ENCODE measurements at places on chromosomes 6 and 20.
A peak's percentile ranks its signal among the peaks of the same experiment; 100 is the strongest.

- DNase-seq: no peak
Observed at GRCh38 chr6:99530627-99531026, 15.4 kb upstream of the USP45 start.

GRCh38 chr6:128206610-128207426, 306.0 kb upstream of the THEMIS start:
- no peak for DNase-seq

GRCh38 chr6:149862922-149863697, 1.0 kb downstream of the LRP11 start:
- DNase-seq: no peak

GRCh38 chr6:89251976-89252375, 34.8 kb upstream of the GABRR1 start:
- DNase-seq: no peak

DNA sequence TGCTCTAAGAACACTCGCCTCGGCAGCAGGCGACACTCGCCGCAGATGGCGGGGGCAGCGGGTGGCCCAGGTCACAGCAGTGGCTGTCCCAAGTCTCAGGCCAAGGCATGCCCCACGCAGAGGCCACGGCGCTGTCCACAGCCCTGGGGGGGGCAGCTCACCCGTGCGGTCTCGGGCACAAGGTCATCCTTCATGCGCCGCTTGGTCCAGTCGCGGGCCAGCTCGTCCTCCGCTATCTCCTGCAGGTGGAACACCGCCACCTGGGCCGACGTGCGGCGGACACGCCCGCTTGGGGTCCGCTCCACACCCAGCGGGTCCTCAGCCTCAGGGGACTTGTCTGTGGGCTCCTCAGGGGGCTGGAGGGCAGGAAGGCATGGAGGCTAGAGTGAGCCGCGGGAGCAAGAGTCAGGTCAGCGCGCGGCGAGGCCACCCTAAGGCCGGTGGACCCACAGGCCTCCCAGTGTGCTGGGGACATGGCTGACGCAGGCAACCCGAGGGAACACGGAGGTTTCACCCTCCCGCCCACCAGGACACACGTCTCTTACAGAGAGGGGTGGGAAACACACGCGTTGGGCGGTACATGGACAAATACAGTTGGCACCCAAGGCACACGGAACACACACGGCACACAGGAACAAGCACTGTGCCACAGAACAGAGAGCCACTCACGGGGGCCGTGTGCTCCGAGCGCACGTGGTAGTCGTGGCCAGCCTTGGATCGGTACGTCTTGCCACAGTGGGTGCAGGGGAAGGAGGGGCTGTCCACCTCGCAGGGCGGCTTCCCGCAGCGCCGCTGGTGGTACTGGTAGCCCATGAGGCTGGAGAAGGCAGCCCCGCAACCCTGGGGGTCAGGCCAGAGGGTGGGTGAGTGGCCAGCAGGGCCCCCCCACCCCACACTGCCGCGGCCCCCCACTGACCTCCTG, 6.5 kb upstream of the UCKL1 start:
- DNase-seq: no peak

GRCh38 chr6:43912598-43913371, 142.8 kb downstream of the VEGFA start:
- DNase-seq: no peak

- no peak for DNase-seq
Observed at GRCh38 chr6:142802124-142802523, 142.9 kb downstream of the HIVEP2 start.

DNA sequence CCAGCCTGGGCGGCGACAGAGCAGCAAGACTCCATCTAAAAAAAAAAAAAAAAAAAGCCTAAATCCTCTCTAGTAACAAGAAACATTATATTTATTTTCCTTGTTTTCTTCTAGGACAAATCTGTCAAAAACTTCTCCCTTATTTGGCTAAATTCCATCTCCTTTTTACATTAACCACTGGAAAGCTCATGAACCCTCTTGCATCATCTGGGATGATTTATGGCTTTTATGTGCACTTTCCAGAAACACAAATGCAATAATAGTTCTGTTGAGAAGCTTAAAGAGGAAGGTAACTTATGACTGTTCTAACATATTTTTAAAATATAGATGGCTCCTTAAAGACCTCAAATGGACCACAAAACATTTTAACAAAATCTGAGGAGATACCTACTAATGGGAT, 526.1 kb upstream of the SPTLC3 start:
- no peak for DNase-seq

DNA sequence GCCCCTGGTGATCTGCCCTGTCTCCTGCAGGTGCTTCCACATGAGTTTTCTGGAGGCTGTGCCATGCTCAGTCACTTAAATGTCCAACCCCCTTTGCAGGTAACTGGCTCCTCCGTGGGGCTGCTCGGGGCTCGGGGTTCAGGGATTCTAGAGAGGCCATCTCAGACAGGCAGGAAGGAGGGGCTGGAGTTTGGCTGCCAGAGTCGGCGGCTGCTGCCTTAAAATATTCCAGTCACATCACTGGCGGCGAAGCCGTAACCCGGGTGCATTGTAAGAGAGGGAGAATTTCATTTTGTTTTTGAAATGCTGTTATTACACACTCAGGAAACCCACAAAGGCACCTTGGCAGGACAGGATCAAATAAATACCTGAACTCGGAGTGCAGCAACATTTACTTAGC, 212.9 kb upstream of the PMEPA1 start:
- DNase-seq: no peak

DNA sequence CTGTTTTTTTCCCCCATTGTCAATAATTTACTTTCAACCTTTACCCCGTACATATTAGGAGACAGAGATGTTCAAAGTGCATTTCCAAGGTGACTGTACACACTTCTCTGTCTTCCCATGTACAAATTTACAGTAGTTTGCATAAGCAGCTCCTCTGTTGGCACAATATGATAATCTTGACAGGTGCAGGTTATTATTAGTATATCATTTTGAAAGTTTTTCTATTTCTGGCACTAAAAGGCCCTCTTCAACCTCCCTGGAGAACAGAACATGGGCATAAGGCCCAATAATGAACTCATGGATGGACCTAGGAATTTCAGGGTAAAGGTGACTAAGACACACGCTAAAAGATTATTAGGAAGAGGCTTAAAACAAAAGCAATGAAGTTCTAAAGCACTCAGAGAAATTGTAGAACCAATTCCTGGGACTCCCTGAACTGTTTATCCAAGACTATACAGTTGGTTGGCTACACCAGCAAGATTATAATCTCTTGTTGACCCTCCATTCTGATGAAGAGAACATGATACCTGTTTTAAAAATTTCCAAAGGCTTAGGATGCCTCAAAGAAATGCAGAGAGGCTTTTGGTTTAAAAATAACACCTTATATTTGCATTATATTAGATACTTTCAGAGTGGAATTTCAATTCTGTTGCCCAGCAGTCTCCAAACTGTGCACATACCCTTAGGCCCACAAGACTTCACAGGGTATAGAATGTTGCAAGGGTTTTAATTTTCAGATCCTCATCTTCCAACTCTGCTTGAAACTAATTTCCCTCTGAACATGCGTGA, 1.1 kb downstream of the AIG1 start:
- no peak for DNase-seq

DNA sequence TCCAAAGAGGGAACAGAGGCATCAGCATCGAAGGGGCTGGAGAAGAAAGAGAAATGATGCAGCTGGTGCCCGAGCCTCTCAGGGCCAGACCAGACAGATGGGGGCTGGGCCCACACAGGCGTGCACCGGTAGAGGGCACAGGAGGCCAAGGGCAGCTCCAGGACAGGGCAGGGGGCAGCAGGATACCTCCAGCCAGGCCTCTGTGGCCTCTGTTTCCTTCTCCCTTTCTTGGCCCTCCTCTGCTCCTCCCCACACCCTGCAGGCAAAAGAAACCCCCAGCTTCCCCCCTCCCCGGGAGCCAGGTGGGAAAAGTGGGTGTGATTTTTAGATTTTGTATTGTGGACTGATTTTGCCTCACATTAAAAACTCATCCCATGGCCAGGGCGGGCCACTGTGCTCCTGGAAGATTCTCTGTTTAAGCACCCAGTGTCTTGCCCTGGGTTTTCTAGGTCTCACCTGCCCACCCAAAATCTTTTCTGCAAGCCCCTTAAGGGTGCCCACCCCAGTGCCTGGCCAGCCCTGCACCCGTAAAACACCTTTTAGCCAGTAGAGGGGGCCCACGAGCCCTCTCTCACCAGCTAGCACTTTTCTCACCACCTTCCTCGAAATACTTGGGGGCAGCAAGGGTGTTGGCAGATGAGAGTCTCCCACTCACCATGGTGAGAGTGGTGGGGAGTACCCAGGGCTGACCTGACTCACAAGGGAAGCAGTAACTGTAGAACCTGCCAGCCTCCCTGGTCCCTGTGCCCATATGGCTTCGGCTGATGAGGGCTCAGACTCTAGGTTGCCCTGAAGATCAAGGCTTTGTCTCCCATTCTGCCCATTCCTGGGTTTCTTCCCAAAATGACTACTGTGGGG, 35.7 kb upstream of the ID1 start:
- DNase-seq: peak; percentile 57

DNA sequence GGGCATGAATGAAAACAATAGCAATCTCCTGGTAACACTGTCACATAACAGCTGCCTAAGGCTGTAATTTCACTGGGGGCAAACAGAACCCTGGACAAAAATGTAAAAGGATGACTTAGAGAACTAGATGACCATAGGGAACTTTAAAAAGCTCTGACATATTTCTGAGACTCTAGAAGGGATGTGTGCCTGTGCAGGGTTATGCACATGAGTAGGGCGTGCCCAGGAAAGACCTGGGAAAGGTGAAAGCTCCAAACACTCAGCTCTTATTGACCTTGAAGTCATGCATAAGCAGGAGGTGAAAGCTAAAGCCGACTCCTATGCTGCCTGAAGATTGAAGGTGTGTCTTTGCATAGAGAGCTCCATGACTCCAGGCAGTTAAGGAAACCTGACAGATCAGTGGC, 118.4 kb upstream of the BTBD3 start:
- no peak for DNase-seq

DNA sequence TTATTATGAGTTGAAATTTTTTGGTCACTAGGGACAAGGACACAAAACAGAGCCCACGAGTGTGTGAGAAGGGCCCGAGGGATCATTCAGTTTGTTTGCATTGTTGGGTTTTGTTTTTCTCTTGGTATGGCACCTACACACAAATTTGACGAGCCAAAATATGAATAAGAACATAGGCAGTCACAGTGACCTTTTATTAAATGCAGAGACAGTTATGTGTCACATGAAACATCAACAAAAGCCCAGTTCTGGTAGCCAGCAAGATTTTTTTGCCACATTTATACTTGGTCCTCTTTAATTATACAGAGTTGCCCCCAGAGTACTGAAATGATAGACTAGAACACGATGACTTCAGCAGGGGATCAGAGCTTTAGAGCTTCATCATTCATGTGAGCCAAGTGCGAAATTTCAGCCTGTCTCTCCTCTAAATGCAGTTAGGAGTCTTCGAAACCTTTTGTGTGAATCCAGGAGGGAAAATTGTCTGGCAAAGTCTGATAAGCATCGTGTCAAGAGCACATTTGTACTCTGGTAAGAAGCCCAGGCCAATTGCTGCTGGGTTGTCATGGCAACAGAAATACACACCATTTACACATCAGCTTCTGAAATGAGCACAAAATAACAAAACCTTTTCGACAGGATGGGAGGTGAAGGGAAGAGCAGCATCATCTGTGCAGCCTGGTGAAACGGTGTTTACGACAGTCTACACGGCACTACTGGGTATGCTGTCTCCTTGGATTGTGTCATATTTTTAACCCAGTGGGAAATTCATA, 79.2 kb upstream of the RIPOR2 start:
- no peak for DNase-seq

DNA sequence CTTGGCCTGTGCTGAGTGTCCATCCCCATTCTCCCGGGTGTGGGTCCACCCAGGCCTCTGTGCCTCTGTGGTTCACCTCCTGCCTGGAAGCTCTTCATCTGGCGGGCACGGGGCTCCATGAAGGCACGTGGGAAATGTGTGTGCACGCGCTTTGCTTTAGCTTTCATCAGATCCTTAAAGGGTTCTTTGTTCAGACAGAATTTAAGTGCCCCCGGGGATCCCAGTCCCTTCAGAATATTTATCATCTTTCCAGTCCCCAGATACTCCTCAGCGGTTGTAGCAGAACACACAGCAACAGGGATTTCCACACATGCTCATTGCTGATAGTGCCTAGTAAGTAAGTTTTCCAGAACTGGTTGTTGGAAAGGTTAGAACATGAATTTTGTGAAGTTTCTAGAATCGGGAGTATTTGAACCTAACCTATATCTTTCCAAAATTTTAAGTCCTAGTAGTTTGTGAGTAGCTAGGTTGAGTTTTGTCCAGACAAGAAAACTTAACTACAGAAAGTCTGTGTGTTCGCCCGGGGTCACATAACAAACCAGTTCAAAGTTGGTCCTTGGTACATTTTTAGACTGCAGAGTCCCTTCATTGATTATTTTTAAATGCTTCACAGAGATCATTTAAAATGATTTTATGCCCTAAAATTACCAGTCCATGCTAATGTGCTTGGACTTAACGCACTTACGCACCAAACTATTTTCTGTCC, 67.7 kb downstream of the RPP40 start:
- DNase-seq: no peak

DNA sequence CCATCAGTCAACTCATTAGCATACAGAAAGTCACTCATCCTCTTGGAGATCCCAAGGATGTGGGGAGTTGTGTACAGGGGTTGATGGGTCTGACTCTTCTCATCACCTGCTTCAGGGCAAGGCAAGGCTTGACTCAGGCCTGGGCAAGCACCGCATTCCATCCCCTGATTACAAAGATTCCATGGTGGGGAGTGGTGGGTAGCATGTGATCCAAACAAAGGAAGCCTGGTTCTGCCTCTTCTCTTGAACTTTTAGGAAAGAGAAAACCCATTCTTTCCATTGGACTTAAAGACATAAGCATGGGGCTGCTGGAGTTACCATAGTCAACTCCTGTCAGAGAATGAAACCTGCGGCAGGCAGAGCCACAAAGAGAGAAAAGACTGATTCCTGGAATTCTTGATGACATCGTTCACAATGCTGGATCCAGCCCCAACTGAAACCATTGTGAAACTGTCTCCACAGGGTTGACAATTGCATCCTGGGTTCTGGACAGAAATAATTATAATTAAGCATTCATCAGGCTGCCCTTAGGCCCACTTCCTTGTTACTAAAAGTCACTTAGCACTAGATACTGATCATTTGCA, 235.8 kb upstream of the KCNG1 start:
- DNase-seq: no peak

GRCh38 chr20:35849706-35850105, 77.9 kb downstream of the PHF20 start:
- DNase-seq: no peak

DNA sequence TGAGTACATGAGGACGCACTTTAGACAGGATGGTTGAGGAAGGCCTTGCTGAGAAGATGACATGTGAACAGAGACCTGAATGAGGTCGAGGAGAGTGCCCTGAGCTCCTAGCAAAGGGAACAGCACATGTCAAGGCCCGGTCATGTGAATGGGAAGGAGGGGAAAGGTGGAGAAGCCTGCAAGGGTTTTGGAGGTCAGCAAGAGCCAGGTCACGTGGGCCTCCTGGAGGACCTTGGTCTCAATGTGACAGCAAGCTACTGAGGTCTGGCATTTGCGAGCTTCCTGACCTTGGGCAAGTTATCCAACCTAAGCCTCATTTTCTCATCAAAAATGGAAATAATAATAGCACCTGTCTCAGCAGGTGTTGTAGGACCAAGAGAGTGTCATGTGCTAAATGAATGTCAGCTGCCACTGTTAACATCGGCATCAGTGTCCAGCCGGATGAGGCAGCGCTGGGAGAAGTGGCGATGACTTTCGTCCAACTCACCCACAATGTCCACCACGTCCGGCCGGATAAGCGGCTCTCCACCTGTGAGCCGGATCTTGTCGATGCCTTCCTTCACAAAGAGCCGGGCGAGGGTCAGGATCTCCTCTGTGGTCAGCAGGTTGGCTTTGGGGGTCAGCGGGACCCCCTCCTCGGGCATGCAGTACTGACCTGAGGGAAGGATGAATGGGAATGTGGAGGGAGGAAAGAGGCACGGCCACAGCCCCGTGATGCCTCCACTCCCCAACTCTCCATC, 8.9 kb downstream of the MOCS1 start:
- DNase-seq: no peak

Measured in SHP77 treated with DMSO at 0.1 percent for 48 hours (cell line).